ENCODE measurements at places on chromosomes 5 and 9.
A peak's percentile ranks its signal among the peaks of the same experiment; 100 is the strongest.

- no peaks in the 10 kb centered on the region for H3K36me3 ChIP-seq
- DNase-seq = peak; percentile 43
- no peaks in the 10 kb centered on the region for H3K27me3 ChIP-seq
- no peak overlapping the region for H3K27ac ChIP-seq
- no peak overlapping the region for H3K4me3 ChIP-seq
These were observed 73.4 kb downstream of the HABP4 start for GRCh38 chr9:96523374-96523773.

DNA sequence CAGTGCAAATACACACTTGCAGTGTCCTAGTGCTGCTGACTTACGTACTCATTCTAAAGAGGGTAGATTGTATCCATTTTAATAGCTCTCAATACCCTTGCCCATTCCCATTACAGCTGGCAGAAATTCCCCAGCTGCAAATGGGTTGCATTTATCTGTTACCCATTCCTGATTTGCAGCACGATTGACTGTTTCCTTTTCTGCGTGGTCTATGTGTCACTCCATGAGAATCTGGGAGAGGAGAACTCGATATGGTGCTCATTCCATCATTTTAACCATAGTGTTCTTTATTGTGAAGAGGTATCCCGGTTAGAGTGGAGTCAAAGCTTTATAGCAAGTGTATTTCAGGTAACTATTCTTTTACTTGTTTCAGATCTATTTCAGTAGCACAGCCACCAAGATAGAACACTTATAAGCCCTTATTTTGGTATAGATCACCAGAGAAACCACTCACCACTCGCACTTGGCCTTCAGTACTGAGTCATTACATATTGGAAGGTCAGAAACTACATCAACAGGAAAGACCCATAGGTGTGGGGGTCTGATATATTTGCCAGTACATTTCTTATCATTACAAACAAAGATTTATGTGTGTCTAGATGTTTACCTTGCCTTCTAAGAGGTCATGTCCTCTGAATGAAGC is 139.5 kb downstream of the MUSK start:
- no peaks in the 10 kb centered on the region for H3K27me3 ChIP-seq
- no peaks in the 10 kb centered on the region for H3K36me3 ChIP-seq
- H3K27ac ChIP-seq = no peak overlapping the region
- H3K4me3 ChIP-seq = no peak overlapping the region

DNA sequence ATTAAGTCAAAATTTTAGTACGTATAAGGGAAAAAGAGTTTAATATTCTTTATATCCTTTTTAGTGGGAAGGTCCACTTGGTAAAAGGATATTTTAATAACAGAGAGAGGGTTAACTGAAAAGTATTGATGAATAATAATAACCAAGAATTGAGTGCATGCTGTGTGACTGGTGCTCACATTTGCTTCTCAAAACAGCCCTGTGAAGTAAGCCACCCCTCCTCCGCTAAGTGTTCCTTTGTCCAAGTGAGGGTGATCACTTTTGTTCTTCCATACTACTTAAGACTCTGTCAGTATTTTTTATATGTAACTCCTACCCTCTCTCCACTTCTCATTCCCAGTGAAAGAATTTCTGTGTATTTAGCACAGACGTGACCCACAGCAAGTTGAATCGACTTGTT is 51.5 kb downstream of the SLC44A1 start:
- peaks cover 8% of the 10 kb centered on the region for H3K36me3 ChIP-seq
- peaks cover 15% of the 10 kb centered on the region for H3K4me1 ChIP-seq
- H3K4me3 ChIP-seq = no peak overlapping the region
- H3K27me3 ChIP-seq = no peaks in the 10 kb centered on the region

- H3K4me3 ChIP-seq = no peak overlapping the region
- H3K36me3 ChIP-seq = no peaks in the 10 kb centered on the region
- DNase-seq = no peak
- H3K4me1 ChIP-seq = no peaks in the 10 kb centered on the region
These were observed 989.8 kb downstream of the TLE1 start for GRCh38 chr9:80699511-80699998.

DNA sequence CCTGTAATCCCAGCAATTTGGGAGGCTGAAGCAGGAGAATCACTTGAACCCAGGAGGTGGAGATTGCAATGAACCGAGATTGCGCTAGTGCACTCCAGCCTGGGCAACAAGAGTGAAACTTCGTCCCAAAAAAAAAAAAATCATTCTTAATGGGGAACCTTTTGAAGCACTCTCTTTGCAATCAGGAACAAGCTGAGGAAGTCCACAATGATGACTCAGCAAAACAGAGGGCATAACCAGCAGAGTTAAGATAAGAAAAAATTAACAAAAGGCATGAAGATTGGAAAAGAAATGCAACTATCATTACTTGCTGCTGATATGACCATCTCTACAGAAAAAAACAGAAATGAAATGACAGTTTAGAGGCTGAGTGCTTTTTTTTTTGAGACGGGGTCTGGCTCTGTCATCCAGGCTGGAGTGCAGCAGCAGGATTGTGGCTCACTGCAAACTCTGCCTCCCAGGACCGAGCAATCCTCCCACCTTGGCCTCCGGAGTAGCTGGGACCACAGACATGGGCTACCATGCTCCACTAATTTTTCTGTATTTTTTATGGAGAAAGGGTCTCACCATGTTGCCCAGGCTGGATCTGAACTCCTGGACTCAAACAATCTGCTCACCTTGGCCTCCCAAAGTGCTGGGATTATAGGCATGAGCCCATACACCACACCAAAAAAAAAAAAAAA is 88.0 kb downstream of the FNBP1 start:
- DNase-seq = peak; percentile 29
- peaks cover 12% of the 10 kb centered on the region for H3K4me1 ChIP-seq
- H3K4me3 ChIP-seq = no peak overlapping the region
- H3K36me3 ChIP-seq = no peaks in the 10 kb centered on the region

DNA sequence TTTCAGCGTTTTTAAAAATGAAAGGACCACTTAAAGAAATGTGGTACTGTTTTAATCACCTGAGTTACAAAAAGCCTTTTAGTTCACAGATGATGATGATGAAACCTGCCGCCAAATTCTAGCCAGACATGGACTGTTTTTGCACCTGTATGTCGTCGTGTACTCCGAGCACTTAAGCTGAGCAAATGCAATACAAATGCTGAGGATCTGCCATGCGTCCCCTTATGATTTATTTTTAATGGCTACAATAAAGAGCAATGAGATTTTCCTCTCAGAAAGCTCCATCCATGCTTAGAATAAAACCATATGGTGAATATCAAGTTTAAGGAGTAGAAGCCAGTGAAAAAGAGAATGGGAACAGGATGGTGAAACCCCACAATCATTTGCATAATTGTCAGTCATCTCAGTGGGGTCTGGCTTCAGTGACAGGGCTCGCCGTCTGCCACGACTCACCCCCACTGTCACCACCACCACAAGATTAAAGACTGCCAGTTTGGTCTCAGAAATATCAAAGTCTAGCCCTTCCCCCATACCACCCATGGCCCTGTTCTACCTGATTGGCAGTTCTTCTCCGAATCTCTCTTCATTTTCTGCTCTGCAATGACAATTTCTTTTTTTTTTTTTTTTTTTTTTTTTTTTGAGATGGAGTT is 159.9 kb downstream of the GOLPH3 start:
- no peaks in the 10 kb centered on the region for H3K36me3 ChIP-seq
- H3K27ac ChIP-seq = no peak overlapping the region
- peaks cover 11% of the 10 kb centered on the region for H3K4me1 ChIP-seq
- H3K4me3 ChIP-seq = no peak overlapping the region
- DNase-seq = no peak

GRCh38 chr9:82206490-82206889 is 217.9 kb downstream of the SPATA31D1 start:
- DNase-seq = no peak
- no peak overlapping the region for H3K27ac ChIP-seq
- H3K4me1 ChIP-seq = no peaks in the 10 kb centered on the region
- H3K27me3 ChIP-seq = no peaks in the 10 kb centered on the region
- no peaks in the 10 kb centered on the region for H3K36me3 ChIP-seq

- no peak for DNase-seq
- no peak overlapping the region for H3K27ac ChIP-seq
- no peaks in the 10 kb centered on the region for H3K4me1 ChIP-seq
- H3K27me3 ChIP-seq = no peaks in the 10 kb centered on the region
- H3K36me3 ChIP-seq = no peaks in the 10 kb centered on the region
These were observed 89.6 kb upstream of the BNC2 start for GRCh38 chr9:16960084-16960483.

- DNase-seq = no peak
- H3K4me3 ChIP-seq = no peak overlapping the region
- no peaks in the 10 kb centered on the region for H3K27me3 ChIP-seq
These were observed 105.6 kb upstream of the ELL2 start for GRCh38 chr5:96067251-96067650.

- H3K4me1 ChIP-seq = no peaks in the 10 kb centered on the region
- no peak overlapping the region for H3K4me3 ChIP-seq
- DNase-seq = no peak
- no peaks in the 10 kb centered on the region for H3K36me3 ChIP-seq
These were observed 22.6 kb upstream of the MAMDC2 start for GRCh38 chr9:70020991-70021571.

DNA sequence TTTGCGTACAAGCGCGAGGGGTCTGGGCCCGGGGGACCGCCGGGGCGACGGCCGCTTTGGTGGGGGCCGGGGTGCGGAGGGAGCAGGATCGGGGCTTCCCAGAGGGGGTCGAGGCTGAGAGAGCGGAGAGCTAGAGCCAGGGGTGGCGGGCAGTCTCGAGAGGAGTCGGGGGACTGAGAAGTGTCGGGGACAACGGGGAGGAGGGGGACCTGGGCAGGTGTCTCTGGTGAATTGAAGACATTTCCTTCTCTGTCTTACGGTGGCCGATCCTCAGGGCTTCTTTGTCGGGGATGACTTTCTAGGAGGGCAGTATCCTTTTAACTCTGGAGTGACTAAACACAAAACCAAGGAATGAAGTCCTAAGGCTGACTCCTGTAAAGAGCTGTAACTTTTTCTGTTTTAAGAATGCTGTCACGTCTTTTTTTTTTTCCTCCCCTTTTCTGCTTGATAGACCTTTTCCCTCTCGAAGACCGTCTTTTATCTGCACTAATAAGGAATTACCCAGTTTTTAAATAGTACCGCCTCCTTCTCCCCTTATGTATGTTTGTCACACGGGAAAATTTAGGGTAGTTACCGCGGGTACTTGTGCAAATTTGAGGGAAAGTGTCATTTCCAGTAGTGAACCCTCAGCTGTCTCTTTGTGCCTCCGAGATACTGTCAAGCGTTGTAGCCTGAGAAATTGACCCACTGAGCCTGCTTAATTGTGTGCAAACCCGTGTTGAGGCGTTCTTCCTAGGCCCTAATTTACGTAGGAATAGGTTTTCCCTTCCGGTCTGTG is 822 bp downstream of the DENND4C start:
- H3K4me3 ChIP-seq = peak overlapping the region; percentile 87
- DNase-seq = peak; percentile 33
- no peaks in the 10 kb centered on the region for H3K27me3 ChIP-seq
- H3K4me1 ChIP-seq = peaks cover 30% of the 10 kb centered on the region
- H3K36me3 ChIP-seq = no peaks in the 10 kb centered on the region
- peak overlapping the region; percentile 99 for H3K27ac ChIP-seq

DNA sequence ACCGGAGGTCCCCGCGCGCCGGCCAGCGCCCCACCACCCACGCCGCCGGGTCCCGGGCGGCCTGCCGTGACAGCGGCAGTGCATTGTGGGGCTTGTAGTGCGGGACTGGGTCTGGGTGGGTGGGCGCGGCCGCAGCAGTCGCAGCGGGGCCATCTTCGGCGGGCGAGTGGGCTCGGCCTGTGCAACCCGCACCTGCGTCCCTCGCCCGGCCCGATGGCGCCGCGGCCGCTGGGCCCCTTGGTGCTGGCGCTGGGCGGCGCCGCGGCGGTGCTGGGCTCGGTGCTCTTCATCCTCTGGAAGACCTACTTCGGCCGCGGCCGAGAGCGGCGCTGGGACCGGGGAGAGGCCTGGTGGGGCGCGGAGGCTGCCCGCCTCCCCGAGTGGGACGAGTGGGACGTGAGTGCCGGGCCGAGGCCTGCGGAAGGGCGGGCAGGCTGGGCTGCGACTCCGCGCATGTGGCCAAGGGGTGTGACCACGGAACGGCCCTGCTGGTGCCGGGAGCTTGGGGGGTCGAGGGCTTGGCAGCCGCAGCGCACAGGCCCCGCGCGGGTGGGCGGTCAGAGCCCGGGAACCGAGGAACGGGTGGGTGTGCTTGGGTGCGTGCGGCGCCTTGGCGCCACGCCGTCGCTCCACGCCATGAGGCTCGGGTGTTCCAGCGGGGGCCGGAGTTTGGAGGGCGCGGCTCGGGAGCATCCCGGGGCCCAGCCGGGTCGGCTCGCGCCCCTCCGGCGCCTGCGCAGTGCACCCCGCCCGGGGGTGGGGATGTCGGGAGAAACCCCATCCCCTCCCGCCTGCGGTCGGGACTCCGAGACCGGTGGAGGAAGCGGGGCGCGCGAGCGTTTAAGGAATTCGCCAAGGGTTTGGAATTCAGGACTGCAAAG is at the start of gene ARL10:
ARL10 (plus strand) TSS at position 137 of the 881 bp plus-strand sequence; CDS start at position 214, 77 bp downstream.
- peak; percentile 21 for DNase-seq
- H3K4me3 ChIP-seq = peak within 1 kb of the TSS; percentile 53
- H3K27ac ChIP-seq = peak within 1 kb of the TSS; percentile 59
- peaks cover 17% of the 10 kb centered on the region for H3K4me1 ChIP-seq
- peaks cover 14% of the 10 kb centered on the region for H3K36me3 ChIP-seq
- no peaks in the 10 kb centered on the region for H3K27me3 ChIP-seq

- no peak for DNase-seq
- H3K4me3 ChIP-seq = no peak overlapping the region
- H3K4me1 ChIP-seq = no peaks in the 10 kb centered on the region
- no peaks in the 10 kb centered on the region for H3K36me3 ChIP-seq
These were observed 260.1 kb upstream of the SLC24A2 start for GRCh38 chr9:20048985-20049384.

DNA sequence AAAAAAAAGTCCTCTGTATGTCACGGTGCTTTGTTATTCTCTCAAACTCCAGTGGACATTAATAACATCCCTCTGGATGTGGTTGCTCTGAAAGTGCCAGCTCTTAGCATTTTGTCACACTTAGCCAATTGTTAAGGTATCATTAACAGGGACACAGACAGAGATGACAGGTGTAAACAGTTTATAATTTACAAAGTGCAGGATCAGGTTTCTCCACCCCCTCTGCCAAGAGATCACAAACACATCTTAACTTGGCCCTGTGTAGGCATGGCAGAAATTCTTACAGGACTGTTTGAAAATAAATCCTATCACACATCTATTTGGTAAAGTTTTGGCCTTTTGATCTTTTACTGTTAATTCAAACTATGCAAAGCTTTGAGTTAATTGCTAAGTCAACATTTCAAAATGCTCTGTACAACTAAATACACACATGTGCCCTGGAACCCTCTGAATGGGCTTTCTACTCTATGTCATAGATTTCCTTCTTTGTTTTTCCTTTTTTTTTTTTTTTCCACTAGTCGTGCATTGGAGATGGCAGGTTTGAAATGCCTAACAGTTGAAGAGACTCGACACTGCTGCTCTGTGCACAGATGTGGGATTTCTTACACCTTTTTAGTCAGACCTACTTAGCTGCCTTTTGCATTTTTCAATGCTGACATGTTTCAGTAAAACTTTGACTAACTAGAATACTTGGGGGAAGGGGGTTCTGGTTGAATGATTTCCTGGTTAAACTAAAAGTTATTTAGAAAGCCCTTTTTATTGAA is 41.7 kb downstream of the SEMA6A start:
- H3K36me3 ChIP-seq = no peaks in the 10 kb centered on the region
- DNase-seq = no peak
- H3K27me3 ChIP-seq = no peaks in the 10 kb centered on the region
- H3K4me1 ChIP-seq = peaks cover 86% of the 10 kb centered on the region

- H3K27me3 ChIP-seq = peaks cover 4% of the 10 kb centered on the region
- no peaks in the 10 kb centered on the region for H3K4me1 ChIP-seq
- no peak overlapping the region for H3K4me3 ChIP-seq
- DNase-seq = no peak
These were observed 6.2 kb downstream of the SVEP1 start for GRCh38 chr9:110573305-110573704.

GRCh38 chr9:110217656-110218099 is 9.7 kb upstream of the C9orf152 start:
- no peaks in the 10 kb centered on the region for H3K36me3 ChIP-seq
- no peak overlapping the region for H3K27ac ChIP-seq
- H3K27me3 ChIP-seq = no peaks in the 10 kb centered on the region
- no peak overlapping the region for H3K4me3 ChIP-seq
- DNase-seq = no peak
